ENCODE measurements at places on chromosomes 11 and 22.

GRCh38 chr11:85867751-85868150, 12.6 kb downstream of the CCDC83 start:
- no peak for DNase-seq

DNA sequence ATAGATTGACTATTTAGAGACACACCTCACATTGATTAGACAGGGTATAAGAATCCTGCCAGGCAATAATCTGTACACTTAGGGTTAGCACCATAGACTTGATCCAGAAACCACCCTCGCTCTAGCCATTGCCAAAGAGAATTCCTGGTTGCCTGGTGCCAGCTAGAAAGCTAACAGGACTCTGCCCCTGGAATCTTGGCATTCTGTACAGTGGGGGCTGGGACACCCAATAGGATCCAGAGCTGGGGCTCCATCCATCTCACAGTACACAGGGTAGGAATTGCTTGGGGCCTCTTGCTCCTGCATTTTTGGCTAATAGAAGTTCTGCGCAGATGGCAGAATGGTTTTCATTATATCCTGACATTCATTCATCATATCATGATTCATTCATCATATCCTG, 3.0 kb upstream of the APLNR start:
- DNase-seq, result no peak

GRCh38 chr11:27420722-27421572, 51.6 kb downstream of the LGR4 start:
- DNase-seq, result no peak

GRCh38 chr11:14373941-14374646, 15.1 kb upstream of the RRAS2 start:
- no peak for DNase-seq

DNA sequence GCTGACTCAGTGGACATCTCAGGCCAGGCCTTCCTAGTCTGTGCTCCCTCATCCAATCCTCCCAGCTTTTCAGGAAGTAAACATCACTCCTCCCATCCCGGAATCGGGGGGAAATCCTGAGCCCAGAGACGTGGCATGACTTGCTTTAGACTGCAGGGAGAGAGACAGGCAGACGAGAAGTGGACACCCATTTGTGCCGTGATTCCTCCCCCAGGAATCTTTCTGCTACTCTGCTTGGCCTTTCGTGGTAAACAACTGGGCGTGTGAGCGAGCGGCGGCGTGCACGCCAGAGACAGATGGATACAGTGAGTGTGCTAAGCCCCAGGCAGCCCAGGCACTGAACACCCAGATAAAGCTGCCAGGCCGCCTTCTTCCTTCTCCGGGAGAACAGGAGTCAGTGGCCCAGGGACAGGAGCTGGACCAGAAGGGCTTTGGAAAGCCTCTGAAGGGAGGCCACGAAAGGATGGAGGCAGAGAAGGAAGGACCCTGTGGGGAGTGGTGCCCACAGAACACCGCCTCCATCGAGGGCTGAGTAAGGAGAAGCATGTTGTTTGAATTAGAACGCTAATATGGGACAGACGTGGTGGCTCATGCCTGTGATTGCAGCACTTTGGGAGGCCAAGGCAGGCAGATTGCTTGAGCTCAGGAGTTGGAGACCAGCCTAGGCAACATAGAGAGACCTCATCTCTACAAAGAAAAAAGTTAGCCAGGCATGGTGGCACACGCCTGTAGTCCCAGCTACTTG, 53.0 kb upstream of the PRR5 start:
- DNase-seq, result no peak

- no peak for DNase-seq
These were observed 321.8 kb downstream of the TBC1D22A start for GRCh38 chr22:47084226-47084625.

GRCh38 chr22:41286639-41287091, 678 bp upstream of the RANGAP1 start:
- DNase-seq, result peak; percentile 50

DNA sequence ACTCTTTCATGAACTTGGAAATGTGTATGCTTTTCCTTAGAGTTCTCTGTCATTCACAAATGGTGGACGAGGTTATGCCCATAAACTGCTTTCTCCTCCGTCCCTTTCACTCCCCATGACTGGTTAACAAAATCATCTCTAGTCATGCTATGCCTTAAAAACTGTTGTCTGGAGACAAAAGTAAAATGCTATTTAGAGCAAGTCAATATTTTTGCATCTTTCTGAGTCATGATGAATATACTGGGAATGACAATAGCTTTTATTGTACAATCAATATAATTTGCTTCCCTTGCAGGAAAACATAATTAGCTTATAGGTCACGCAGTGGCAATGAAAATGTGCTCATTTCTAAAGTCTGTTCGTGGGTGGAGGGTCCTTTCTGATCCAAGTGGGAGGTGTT, 216.7 kb upstream of the SORL1-AS1 start:
- DNase-seq, result no peak

DNA sequence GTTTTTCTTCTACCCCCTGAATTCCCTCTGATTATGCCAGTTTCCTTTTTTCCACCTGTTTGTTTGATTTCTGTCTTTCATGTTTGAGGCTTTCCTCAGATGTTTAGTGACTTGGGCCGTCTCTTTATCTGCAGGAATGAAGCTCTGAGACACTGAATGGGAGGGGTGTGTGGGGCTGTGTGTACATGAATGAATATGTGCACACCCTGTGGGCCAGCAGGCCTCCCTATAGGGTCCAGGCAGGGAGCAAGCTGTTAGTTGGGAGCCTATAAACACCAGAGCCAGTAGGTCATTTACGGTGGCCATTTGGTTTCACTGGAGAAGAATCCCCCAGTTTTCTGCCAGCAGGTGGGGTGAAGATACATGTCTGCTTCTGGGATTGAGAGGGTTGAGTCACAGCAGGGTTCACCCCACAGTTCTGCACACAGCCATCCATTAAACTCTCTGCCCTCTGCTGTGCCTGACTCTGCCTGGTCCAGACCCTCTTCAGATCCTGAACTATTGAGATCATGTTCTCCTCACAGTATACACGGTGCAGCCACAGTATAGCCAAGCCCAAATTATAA, 34.8 kb downstream of the BARX2 start:
- DNase-seq, result no peak

- DNase-seq, result no peak
These were observed 52.5 kb downstream of the NECTIN1 start for GRCh38 chr11:119676461-119677020.

- no peak for DNase-seq
These were observed 679.3 kb upstream of the CCDC179 start for GRCh38 chr11:23539556-23539955.

DNA sequence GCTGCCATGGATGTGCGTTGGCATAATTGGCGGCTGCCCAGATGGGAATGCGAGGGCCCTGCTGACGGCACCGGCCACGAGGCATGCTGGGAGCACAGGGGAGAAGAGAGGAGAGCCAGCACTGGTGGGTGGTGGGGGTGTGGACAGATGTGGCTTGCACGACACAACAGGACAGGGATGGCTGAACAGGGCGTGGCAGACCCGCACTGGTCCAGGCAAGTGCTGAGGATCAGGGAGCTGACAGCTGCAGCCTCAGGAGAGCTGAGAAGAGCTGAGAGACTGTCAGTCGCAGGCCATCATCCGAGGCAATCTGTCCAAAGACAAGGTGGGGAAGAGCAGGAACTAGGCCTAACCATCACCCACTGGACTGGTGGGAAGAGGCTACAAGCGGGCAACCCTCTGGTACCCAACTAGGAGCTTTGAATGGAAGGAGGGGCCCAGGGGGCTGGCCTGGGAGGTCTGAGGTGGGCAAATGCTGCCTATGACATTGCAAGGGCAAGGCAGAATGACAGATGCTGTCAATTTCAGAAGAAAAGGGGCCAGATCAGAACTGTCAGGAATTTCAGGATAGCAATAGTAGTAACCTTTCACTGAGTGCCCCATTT, 2.4 kb downstream of the GNB1L start:
- no peak for DNase-seq

DNA sequence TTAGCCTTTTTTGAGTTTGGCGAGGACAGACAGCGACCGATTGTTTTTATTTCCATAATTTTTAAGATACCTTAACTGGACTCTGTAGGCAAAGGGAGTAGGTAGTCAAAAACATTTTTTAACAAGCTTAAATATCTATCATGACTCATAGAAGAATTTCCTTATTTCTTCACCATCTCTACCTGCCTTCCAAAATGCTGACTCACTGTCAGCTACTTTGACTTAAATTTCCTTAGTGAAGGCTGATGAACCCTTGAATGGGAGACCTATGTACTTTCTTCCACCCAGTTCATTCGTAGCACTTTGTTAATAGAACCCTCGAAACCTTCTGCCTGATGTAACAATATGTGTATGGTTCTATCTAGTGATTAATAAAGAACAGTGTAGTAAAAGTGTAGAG, 1.1 kb upstream of the MTMR2 start:
- DNase-seq, result no peak

GRCh38 chr22:26318975-26319374, 110.1 kb upstream of the ASPHD2 start:
- DNase-seq, result no peak

- no peak for DNase-seq
These were observed 18.7 kb downstream of the H19 start for GRCh38 chr11:1978720-1979473.

- no peak for DNase-seq
These were observed 34.2 kb downstream of the OSBP2 start for GRCh38 chr22:30728826-30729225.

DNA sequence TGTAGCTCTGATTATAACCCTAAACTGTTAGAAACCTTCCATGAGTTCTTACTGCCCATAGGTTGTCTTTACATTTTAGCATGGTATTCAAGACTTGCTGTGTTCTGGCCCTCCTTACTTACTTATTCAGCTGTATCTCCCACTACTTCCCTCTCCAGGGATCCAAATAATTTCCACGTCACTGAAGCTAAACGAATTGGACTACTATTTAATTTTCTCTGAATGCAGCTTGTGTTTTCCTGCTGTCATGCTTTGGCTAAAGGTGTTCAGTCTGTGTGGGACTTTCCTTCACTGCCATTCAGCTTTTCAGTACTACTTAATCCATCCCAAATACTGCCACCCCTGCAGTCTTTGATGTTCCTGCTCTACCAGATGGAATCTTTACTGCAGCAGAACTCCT, 88.3 kb downstream of the UVRAG start:
- no peak for DNase-seq

DNA sequence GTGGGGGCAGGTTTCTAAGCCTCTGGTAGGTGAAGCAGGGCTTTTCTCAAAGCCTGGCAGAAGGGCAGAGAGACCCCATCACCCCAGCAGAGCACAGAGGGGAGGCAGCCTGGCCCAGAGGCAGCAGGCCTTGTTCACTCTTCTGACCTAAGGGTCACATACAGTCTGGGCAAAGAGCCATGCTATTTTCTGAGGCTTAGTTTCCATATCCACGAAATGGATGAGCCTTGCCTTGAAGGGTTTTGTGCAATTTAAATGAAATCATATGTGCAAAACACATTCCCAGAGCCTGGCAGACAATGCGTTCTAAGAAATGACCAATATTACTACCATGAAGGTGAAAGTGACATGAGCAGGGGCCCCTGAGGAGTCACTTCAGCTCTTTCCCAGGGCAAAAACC, 44.5 kb downstream of the HIRA start:
- no peak for DNase-seq

GRCh38 chr11:128714123-128714522, 20.3 kb downstream of the FLI1 start:
- DNase-seq, result no peak

GRCh38 chr11:94776351-94777321, 8.5 kb downstream of the AMOTL1 start:
- DNase-seq, result no peak

- DNase-seq, result no peak
These were observed at the start of gene HBD for GRCh38 chr11:5234381-5234834. TSS of gene HBD (minus strand) at chr11:5234483. CDS start at chr11:5234433, 50 bp downstream.

- DNase-seq, result no peak
These were observed 6.4 kb upstream of the MRPL48 start for GRCh38 chr11:73781303-73781702.

DNA sequence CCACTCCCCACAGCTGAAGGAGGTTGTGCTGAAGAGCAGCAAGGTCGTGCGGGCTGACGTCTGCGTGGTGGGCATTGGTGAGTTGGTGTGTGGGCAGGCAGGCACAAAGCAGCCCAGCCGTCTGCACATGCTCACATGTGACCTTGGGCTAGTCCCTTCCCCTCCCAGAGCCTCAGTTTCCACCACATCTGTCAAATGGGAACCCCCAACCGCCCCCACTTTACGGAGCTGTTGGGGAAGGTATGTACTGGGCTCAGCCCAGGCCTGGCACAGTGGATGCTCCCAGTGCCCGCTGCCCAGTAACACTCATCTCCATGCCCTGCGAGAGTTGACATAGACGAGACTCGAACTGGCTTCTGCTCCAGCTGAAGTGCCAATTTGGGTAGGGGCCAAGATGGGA, 5.1 kb upstream of the LZTR1 start:
- DNase-seq, result no peak

Measured in CD4-positive, alpha-beta T cell treated with Interleukin-6 at 100 ng/mL for 8 hours (primary cell).